Stomach (tissue), 19 donors: ENCODE measurements at places on chromosomes 1 and 21.

DNA sequence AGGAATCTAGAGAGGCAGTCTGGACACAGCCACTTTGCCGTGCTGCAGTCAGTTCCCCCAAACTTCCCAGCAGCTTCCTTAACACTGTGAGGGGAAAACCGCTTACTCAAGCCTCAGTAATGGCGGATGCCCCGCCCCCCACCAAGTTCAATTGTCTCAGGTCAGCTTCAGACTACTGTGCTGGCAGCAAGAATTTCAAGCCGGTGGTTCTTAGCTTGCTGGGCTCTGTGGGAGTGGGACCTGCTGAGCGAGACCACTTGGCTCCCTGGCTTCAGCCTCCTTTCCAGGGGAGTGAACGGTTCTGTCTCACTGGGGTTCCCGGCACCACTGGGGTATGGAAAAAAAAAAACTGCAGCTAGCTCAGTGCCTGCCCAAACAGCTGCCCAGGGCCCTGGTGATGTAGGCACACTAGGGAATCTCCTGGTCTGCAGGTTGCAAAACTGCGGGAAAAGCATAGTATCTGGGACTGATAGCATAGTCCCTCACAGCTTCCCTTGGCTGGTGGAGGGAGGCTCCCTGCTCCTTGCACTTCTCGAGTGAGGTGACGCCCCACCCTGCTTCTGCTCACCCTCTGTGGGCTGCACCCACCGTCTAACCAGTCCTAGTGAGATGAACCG is 23.7 kb upstream of the HFM1 start:
- DNase-seq = no peak

- DNase-seq = peak; percentile 0
These were observed 18.9 kb downstream of the CRYAA start for GRCh38 chr21:43187715-43188114.

GRCh38 chr1:8015036-8015808 is 10.9 kb downstream of the ERRFI1 start:
- peak; percentile 90 for DNase-seq

DNA sequence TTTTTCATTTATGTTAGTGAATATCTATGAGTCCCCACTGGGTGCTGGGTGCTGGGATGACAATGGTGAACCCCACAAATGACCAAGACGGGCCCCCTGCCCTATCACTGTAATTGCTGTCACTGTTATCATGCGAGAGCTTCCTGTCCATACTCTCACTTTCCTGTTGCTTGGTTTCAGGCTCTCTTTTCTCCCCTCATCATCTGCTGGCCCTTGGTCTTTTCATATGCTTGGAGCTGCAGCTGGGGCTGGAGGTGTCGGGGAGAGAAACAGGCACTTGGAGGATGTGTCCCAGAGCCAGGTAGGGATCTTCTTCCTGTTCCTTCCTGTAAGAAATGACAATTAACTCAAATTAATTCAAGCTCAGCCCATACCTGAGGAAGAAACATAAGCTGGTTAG is 348.0 kb downstream of the PTPRU start:
- no peak for DNase-seq

GRCh38 chr1:3590139-3590763 is 21.1 kb downstream of the MEGF6 start:
- peak; percentile 79 for DNase-seq

- DNase-seq = no peak
These were observed 288.8 kb downstream of the DPYD start for GRCh38 chr1:97632075-97632474.

DNA sequence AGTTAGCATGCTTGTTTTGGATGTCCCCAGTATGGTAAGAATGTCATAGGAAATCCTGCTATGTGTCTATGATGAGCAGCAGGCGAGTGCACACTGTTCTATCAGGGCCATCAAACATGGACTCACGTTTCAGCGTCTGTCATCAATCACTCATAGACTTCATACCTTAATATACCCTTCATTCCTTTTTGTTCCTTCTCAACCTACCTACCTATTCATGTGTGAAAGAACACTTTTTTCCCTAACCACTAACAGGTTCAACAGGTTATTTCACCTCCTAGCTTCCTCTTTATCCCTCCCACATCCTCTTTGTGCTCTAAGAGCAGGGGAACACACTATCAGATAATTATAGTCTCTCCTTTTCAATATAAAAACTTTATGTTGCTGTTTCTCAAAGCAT is 300.6 kb downstream of the TM2D1 start:
- no peak for DNase-seq
